ENCODE measurements at places on chromosomes 13 and 19.
A peak's percentile ranks its signal among the peaks of the same experiment; 100 is the strongest.

DNA sequence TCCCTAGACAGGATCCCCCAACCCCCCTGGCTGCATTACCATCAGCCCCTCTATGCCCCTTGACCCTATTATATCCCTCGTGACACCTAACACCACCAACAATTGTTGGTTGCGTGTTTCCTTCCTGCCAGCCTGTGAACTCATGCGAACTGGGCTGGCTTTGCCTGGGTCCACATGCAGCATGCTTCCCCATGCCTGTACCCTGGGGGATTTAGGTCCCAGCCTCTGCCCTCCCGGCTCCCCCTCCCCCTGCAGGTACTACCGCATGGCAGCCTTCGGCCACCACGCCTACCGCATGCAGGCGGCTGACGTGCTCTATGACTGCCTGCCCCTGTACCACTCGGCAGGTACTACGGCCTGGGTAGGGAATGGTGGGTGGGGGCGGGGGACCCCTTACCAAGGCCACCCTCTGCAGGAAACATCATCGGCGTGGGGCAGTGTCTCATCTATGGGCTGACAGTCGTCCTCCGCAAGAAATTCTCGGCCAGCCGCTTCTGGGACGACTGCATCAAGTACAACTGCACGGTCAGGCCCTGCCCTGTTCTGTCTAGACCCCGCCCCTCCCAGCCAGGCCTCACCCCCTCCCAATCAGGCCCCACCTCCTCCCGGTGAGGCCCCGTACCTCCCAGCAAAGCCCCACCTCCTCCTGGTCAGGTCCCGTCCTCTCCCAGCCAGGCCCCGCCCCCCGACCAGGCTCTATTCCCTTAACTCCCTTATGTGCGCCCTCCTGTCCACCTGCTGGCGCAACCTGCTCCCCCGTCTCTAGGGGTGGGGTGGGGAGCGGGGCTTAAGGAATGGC lies 18.5 kb downstream of the SLC27A1 start:
- DNase-seq: no peak

DNA sequence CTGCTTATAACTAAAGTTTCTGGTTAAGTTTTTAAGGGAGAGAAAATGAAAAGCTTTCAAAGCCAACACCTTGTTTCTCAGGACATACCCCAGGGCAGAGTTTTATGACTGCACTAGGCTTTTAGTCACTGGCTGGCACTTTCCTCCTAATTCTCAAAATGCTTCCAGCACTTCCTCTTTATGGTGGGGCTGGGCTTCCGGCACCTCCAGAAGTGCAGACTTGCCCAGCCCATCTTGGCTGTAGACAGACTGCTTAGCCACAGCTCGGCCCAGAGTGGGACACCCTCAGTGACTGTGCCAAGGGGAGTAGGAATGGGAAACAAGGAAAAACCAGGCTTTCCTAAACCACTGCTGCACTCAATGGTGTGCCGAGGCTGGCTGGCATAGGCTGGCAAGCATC lies 23.2 kb upstream of the GTF3A start:
- no peak for DNase-seq

DNA sequence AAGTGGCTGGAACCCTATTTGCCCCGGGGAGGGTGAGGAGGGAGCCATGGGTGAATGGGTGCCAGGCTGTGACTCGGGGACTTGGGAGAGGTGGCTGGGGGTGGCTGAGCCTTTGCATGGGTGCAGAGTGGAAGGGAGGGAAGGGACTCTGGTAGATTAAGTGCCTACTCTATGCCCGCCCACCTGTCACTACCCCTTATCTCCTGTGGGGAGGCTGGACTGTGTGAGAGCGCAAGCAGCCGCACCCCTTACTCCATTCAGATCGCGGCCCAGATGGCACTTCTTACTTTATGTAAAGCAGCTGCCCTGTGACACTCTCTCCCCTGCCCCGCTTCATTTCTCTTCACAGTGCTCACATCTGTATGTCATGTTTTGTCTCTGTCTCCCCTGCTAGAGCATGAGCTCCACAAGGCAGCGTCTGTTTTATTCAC lies 2.9 kb downstream of the KASH5 start:
- DNase-seq: no peak

GRCh38 chr13:59793107-59793506 lies 370.6 kb downstream of the DIAPH3 start:
- no peak for DNase-seq

- DNase-seq: no peak
These were observed 4.6 kb downstream of the NDUFA7 start for GRCh38 chr19:8316351-8317125.

- peak; percentile 95 for DNase-seq
These were observed at the start of gene IFI30 for GRCh38 chr19:18173572-18174288. IFI30 (plus strand) TSS chr19:18173813; CDS start chr19:18173842, 29 bp downstream.

DNA sequence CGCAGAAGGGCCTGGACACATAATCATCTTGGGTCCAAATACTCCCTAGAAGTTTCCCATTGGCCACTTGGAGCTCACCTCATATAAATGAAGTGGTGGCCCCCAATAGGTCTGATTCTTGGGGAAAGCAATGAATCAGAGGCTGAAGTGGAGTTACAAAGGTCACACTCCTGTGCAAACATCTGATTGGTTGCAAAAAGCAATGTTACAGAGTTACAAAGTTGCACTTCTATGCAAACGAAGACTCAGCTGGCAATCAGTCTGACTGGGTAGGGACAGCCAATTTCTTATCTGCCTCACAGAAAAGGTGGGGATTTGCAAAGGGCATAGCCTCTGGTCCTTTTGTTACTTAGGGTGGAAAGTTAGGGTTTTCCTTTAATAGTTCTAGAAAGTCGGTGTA lies 1.8 kb upstream of the GPR180 start:
- no peak for DNase-seq

DNA sequence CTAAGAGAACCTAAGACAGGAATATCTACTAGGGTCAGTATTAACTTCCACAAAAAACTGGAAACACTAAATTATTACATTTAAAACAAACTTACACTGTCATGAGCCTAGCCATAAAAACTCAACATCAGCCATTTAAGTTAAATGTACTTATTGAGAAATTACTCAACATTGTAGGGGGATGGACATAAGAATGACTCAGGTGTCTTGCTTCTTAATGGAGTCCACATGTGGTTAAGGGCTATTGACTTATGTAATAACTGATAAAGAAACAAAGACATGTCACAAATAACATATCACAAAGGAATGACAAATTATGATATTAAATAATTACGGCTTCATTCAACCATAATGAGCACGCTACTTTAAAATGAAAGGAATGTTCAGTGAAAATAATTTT lies 36.2 kb downstream of the CLDN10 start:
- no peak for DNase-seq

GRCh38 chr19:16094360-16095070 lies 17.2 kb upstream of the RAB8A start:
- DNase-seq: no peak

DNA sequence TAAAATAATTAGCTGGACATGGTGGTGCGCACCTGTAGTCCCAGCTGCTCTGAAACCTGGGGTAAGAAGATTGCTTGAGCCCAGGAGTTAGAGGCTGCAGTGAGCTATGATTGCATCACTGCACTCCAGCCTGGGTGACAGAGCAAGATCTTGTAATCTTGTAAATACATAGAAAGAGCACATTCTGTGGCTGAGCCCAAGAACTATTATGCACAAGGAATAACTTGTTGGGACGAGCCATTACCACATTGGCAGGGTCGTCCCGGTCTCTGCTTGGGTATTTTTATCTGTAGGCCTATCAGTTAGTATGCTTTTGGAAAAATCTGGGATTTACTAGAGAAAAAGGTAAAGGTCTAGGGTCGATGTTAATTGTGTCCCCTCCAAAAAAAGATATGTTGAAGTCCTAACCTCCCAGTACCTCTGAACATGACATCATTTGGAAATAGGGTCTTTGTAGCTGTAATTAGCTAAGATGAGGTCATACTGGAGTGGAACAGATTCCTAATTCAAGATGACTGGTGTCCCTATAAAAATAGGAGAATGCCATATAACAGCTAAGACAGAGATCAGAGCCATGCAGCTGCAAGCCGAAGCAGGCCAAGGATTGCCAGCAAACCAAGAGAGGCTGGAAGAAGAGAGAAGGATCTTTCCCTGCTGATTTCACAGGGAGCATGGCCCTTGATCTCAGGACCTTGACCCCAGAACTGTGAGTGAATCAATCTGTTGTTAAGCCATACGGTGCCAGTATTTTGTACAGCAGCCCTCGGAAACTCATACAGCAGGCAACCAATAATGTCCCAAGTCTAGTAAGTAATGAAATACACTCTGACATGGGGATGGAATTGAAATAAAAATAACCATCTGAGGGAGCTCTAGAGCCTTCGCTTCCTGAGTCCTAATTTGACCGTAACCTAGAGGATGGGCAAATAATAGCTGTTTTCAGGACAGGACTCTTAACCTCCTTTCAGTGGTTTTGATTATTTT lies 77.0 kb downstream of the TM9SF2 start:
- no peak for DNase-seq

DNA sequence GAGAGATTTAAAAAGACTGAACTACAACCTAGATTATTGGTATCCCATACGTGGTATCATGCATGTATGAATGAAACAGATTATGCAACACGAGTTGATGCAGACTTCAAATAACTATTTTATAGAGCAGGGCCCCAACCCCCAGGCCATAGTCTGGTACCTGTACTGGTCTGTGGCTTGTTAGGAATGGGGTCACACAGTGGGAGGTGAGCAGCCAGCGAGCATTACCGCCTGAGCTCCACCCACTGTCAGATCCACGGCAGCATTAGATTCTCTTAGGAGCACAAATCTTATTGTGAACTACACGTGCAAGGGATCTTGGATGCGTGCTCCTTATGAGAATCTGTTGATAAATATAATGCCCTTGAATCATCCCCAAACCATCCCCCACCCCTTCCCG lies 320.2 kb downstream of the TBC1D4 start:
- DNase-seq: no peak

DNA sequence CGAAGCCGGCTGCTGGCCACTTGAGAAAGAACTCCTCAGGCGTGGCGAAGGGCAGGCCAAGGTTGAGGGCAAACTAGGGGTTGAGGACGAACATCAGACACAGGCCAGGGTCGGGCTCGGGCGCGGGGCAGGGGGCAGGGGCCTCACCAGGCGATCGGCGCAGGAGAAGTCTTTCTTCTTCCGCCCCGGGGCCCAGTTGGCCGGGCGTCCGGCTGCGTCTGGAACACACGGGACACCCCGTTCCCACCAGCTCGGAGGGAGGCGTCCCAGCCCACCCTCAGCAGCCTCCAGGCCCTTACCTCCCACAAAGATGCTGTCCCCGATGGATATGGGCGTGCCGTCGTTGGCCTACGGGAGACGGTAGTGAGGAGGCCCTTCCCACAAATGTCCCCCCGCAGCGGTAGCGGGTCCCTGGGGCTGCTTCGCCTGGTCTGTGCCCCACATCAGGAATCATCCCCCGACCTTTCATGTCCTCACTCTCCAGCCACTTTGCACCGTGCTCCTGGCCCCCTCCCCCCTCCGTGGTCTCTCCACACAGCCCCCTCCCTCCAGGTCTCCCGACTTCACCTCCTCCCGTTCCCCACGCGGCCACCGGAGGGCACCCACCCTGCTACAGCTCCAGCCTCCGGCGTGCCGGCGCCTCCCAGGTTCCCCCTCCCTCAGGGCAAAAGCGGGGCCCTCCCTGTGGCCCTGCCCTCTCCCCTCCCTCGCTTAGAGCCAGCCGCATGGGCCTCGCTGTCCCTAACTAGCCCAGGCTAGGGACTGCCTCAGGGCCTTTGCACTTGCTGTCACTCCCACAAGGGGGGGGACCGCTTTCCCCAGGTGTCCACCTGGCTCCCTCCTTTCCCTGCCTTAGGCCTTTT lies 4.8 kb downstream of the PNKP start:
- peak; percentile 62 for DNase-seq
